ENCODE measurements at places on chromosomes 5 and 9.

- DNase-seq: no peak
Observed at GRCh38 chr5:165616490-165617405, 2111.3 kb downstream of the MAT2B start.

DNA sequence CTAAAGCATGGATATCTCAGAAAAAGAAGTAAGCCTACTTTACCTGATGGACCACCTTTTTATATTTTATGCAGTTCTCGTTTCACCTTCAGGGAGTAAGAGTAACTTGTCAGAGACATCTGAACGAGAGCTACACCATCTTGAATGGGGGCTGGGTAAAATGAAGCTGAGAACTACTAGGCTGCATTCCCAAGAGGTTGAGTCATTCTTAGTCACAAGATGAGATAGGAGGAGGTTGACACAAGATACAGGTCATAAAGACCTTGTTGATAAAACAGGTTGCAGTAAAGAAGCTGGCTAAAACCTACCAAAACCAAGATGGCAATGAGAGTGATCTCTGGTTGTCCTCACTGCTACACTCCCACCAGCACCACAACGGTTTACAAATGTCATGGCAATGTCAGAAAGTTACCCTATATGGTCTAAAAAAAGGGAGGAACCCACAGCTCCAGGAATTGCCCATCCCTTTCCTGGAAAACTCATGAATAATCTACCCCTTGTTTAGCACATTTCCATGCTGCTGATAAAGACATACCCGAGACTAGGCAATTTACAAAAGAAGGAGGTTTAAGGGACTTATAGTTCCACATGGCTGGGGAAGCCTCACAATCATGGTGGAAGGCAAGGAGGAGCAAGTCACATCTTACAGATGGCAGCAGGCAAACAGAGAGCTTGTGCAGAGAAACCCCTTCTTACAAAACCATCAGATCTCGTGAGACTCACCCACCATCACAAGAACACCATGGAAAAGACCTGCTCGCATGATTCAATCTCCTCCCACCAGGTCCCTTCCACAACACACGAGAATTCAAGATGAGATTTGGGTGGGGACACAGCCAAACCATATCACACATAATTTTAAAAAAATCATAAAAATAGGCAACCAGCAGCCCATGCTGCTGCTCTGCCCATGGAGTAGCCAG lies 62.5 kb downstream of the GIN1 start:
- DNase-seq: no peak

GRCh38 chr5:134101686-134102439 lies 12.6 kb upstream of the TCF7 start:
- DNase-seq: peak; percentile 84

DNA sequence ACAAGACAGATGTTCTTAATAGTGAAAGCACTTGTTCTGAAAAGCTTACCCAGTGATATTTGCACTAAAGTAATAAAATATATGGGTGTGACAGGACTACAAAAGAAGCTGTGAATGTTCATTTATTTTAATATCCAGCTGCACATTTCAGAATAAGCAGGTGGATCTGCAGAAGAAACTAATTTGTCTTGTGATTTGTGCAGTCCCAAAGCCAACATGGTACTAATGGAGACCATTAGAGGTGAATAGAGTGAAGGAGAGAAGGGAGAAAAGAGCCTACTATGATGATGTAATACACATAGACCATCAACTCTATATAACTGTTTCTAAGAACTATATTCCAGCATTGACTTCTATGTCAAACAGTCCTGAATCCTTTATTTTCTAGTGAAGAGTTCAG lies 362.8 kb downstream of the ISL1 start:
- DNase-seq: no peak

DNA sequence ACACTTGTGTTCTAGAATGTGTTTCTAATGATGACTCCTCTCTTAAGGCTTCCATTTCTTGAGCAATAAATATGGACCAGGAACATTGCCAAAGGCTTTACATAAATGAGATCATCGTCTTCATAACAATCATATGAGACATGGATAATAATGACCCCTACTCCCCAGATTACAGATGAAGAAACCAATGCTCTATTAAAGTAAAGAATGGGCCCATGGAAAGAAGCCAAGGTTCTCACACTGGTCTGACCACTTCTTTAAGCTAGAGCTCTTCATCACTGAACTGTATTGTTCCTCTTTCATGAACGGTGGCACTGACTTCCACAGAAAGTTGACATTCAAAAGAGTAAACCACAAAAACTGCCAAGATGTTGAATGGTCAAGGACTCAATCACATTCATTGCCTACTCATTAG lies 65.3 kb downstream of the MARCHF3 start:
- DNase-seq: no peak

DNA sequence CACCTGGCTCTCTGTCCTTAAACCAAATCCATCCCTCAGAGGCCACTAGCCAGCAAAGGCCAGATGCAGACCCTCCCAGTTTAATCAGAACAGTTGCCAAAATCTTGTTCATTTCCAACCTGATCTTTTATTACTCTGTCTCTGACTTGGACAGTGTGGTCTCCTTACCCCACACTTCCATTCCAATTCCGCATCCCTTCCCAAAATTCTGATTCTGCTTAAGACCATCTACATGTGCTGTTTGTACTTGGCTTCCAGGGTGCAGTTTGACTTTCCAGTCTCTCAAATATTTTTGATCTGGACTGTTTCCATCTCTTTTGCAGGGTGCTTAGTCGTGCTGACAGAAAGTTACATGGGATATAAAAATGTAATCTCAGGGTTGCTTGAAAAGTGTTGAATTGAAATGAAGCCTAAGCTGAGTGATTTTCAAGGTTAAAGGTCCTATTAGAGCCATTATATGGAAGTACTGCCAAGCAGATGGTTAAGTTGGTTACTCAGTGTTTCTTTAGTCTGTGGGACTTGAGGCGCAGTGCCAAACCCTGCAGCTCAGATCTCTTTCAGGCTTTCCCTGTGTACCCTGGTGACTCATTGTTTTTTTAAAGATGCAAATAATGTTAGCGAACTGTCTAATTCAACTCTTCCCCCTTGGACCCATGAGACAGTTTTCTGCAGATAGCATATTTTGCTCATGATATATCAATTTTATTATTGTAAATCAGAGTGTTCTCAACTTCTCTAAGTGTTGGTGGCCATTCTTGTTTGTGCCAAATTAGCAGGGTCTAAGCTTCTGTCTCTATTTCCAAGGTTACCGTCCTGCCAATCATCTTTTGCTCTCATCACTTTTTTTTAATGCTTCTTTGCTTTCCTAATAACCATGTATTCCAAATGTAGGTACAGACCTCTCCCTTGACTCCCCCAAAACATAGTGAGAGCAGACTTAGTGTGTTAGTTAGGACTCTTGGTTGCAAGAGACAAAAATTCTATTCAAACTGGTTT lies 18.2 kb upstream of the DCP2 start:
- peak; percentile 90 for DNase-seq

DNA sequence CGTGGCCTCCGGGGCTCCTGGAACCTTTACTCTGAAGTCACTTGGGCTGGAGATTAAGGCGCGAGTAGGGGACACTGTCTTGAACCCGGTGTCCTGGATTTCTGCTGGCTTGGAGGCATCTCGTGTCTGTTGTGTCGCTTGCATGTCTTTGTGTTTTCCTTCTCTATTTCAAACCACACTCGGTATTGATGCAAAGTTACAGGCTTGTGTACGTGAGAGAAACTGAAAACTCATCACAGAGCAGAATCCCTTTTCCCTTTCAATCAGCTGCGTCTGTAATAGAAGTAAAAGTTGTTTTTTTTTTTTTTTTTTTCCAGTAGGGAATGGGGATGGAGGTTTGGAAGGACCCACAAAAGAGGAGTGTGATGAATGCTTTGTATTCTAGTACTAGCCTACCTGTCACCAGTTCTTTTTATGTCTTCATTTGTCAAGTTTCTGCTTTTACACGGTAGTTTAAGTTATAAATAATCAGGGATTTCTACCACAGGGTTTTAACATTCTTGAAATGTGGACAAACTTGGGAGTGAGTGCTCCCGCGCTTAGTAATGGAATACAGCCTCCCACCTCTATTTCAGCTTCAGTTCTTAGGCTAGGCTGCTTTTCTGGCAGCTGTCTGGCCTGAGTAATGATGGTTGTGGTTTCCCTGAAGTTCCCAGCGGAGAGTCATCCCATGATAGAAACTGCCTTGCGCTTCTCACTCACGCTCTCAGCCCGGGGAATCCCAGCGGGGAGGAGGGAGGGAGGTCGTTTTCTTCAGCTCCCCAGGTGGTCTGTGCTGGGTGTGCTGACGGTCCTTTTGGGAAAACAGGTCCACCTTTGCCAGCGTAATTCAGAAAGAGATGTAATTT lies 763 bp downstream of the TJP2 start:
- DNase-seq: peak; percentile 75

DNA sequence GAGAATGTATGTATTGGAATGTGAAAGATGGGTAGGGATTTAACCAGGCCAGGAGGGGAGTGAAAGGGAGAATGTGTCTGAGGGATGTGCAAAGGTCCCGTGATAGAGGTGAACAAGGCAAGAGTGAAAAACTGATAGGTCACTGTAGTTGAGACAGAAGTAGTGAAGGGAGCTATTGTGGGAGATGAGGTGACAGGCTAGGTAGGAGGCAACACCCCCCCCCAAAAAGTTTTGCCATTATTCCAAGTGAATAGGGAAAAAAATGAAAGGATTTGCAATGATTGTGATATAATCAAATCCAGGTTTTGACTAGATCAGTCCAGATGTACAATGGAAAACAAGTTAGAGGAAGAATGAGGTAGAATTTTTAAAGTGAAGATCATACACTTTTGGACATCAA lies 136.6 kb upstream of the GPR151 start:
- no peak for DNase-seq

DNA sequence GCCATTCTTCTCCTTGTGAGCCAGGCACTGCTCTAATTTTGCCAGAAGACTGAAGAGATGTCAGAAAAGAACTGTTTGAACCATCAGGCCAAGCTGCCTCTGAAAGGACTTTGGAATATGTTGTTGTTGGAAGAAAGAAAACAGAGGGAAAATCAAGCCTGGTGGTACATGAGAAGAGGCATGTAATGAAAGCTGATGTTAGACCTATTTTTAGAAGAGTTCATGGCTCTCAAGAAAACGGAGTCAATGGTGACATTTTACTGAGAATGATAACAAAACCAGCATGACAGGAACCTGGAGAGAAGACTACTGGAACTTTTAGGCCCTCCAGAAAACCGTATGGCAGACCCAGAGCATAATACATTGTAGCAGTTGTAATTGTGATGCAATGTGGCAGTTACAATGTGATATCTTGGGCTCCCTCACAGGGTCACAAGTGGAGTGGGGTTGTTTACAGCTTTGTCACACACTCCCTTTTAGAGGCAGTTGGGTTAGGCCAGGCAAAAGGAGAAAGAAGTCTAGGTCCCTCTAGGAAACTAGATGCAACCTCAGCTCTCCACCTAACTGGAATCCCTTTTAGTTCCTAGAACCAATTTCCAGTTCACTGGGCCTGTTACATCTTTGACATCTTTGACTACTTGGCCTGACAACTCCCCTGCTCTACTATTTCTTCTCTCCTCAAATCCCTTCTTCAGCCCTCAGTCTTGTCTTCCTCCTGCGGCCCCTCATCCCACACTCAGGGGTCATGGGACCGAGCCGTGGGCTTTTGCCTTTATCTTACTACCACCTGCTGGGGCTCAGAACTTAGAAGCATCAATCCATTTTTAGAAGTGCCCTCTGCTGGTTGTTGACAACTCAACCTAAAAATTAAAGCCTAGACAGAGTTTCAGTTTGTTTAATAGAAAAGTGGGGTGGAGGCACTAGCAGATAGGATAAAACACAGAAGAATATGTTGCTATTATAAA lies 61.2 kb upstream of the JAK2 start:
- DNase-seq: no peak

DNA sequence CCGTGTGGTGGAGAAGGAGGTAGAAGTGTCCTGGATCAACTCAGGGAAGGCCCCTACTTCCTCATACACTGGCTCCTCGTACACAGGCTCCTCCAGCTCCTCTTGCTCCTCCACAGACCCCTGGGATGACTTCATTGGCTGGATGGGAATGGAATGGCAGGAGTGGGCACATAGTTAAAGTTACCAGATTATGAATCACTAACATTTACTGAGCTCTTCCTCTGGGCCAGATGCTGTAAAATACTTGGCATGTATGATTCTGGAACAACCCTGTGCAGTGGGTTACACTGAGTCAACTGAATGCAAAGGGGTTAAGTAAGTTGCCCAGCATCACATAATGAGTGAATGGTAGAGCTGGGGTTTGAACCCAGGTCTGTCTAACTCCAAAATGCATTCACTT lies 3.1 kb upstream of the FCHSD1 start:
- DNase-seq: no peak

DNA sequence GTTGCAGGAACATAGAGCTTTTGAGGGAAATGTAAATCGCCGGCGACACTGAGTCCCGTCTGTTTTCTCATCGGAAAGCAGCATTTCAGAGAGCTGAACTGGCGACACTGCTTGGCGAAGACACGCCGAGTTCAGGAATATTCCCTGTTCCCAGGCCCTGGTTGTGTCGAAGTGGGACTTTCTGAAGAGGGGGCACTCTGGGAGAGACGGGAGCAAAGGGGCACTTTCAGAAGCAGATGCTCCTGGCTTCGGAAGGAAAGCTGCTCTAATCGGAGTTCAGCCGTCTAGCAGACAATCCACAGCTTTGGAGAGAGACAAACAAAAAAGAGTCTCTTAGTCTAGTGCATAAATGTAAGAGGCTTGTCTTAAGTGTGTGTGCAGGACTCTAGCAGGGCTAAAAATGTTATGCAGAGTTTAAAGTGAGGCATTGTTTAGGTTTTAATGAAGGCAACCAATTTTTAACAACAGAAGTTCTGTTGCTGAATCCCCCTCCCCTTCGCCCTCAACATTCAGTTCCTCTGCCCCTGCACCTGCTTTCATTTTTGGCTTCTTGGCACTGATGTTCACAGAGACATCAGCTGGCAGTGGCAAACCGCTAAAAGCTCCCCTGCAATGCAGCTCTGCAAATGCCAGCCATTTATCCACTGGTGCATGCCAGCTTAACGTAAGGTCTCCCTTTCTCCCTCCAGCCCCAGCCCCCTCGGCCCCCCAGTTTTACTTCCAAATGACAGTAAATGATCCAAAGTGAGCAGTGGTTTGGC lies 289.5 kb upstream of the MPDZ start:
- peak; percentile 19 for DNase-seq

- no peak for DNase-seq
Observed at GRCh38 chr5:155313518-155313917, 300.0 kb downstream of the KIF4B start.

DNA sequence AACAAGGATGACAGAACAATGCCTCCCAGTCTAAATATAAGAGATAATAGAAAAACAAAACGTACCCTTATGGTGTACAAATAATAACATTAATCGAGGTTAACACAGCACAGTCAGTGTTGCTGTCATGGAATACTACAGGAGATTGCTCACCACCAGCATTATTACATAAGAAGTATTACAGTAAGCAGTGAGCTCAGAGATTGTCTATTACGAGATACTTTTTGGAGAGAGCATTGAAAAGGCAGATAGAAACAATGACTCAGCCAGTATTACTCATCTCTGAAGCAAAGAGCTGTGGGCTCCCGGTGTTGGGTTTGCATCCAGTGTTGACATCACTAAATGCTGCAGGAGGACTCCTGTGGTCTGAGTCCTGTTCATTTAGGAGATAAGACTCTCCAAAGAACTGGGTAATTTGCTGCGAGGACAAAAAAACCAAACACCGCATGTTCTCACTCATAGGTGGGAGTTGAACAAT lies 191.9 kb upstream of the SEMA6A start:
- DNase-seq: no peak

Measured in psoas muscle (tissue), 8 donors.